ENCODE measurements at places on chromosomes 7 and 10. TPM values are rescaled to one million over a fixed set of nuclear protein-coding genes. Genes with fewer than 3 reads are reported as not detected.

The LAMB1 gene
- total RNA-seq, result 55.7 TPM

The RBP4 gene
- 5.6 TPM for total RNA-seq

The NUTM2B gene
- total RNA-seq, result 2.8 TPM

The BLVRA gene
- total RNA-seq, result 16.3 TPM

The ADCYAP1R1 gene
- total RNA-seq, result 65.4 TPM

The PTN gene
- total RNA-seq, result 140 TPM

The AOAH gene
- total RNA-seq, result 5.0 TPM

The HOXA10 gene
- not detected for total RNA-seq

The KLF14 gene
- not detected for total RNA-seq

The FAM149B1 gene
- total RNA-seq, result 41.9 TPM

The CXCL12 gene
- 10.6 TPM for total RNA-seq

The POLR2J3 gene
- 90.1 TPM for total RNA-seq

The FLNC gene
- total RNA-seq, result 4.1 TPM

The LIPF gene
- total RNA-seq, result not detected

The NPY gene
- 38.5 TPM for total RNA-seq

The MARVELD1 gene
- 5.0 TPM for total RNA-seq

The OR2A12 gene
- total RNA-seq, result not detected

The VSTM4 gene
- 2.2 TPM for total RNA-seq

The OPN1SW gene
- not detected for total RNA-seq

The SMO gene
- total RNA-seq, result 15.0 TPM

The STAMBPL1 gene
- 15.0 TPM for total RNA-seq

The OR2A5 gene
- not detected for total RNA-seq

The FAM25A gene
- total RNA-seq, result not detected

The SKIDA1 gene
- 9.4 TPM for total RNA-seq

The LRMDA gene
- 0.94 TPM for total RNA-seq

The ADRB1 gene
- total RNA-seq, result 2.5 TPM

The HTR5A gene
- 0.94 TPM for total RNA-seq

The HOXA1 gene
- total RNA-seq, result not detected

The TRPV6 gene
- 0.94 TPM for total RNA-seq
